Neural crest cell (in vitro differentiated cells): ENCODE measurements at places on chromosomes 4 and X. TPM values are rescaled to one million over a fixed set of nuclear protein-coding genes. Genes with fewer than 3 reads are reported as not detected.

Gene MAGEB1
- not detected in 2 replicates for total RNA-seq

Gene MAGEA2
- total RNA-seq, result not detected in 2 replicates

DNA sequence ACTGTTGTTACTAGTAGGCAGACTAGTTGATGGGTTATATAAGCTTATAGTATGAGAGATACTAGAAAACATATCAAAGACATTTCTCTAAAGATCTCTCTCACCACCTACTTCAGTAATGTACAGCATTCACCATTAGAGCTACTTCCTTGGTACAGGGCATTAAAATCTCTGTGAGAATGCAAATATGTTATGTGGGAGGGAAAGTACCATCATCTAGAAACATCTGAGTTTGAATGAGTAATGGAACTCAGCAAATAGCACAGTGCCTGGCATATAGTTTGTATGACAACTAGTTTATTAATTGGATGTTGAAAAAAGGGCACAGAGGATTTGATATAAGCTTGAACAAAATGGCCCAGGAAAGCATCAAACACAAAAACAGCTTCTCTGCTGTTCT lies 211.1 kb downstream of the GLUD2 start:
- no peak for DNase-seq

- no peak for DNase-seq
Measured at GRCh38 chrX:113512700-113513395, 672.2 kb upstream of the AMOT start.

- no peak for DNase-seq
Measured at GRCh38 chr4:143344774-143345173, 8.1 kb downstream of the GAB1 start.

DNA sequence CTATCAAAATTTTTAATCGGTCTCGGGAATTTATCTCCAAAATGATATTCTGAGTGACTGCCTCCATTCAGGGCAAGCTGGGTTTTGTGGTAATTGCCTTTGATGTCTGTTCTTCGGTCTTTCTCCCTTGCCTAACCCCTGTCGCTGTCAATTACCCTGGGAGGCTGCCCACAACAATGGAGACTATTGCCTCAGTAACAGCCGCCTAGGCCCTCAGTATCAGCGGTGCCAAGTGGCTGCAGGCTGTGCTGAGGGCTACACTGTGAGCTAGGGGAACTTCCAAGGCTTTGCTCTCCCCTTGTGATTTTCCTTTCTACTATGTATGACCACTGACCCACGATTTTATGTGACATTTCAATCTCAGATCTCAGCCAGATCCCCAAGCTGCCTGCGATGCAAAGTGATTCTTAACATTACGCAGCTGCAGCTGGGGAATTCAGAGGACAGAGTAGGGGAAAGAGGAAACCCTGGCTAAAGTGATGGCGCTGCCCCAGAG lies 36.3 kb upstream of the REST start:
- DNase-seq, result peak; percentile 25

DNA sequence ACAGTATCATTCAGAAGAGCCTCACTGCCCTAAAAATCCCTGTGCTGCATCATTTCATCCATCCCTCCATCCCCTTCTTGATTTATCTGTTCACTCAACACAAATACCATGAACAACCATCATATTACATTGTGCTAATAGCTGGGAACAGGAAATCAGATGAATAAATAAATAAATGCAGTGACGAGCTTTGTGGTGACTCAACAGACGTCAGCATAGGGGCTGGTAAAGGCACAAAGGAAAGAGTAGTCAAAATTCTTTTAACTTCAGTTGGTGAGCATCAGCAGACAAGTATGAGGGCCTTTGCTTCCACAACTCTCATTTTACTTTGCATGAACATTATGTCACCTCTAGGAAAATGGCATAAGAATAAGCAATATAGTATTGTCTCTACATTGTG lies 65.5 kb downstream of the EDNRA start:
- no peak for DNase-seq

- no peak for DNase-seq
Measured at GRCh38 chr4:182684796-182685195, 232.4 kb downstream of the DCTD start.

DNA sequence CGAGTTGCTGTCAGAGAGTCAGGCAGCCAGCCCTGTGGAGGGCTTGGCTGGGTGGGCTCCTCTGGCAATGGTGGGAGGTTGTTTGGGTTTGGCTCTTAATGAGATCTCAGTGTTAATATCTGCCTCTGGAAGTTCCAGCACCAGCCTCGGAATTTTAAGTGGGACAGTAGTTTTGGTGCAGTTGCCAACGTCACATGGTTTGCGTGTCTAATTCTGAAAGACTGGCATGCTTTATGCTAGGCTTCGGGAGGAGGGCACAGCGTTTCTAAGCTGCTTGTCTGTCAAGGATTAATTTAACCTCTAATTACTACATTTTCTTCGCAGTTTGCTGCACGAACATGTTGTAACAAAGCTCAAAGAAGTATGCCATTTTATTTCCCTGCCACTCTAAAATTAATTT lies 9.2 kb downstream of the MAMLD1 start:
- DNase-seq, result no peak
